ENCODE measurements at places on chromosomes 6 and 20.
A peak's percentile ranks its signal among the peaks of the same experiment; 100 is the strongest.

- DNase-seq, result no peak
These were observed 603.5 kb upstream of the CITED2 start for GRCh38 chr6:139977887-139978332.

- DNase-seq, result no peak
These were observed 94.7 kb upstream of the SLC2A12 start for GRCh38 chr6:134147034-134147533.

DNA sequence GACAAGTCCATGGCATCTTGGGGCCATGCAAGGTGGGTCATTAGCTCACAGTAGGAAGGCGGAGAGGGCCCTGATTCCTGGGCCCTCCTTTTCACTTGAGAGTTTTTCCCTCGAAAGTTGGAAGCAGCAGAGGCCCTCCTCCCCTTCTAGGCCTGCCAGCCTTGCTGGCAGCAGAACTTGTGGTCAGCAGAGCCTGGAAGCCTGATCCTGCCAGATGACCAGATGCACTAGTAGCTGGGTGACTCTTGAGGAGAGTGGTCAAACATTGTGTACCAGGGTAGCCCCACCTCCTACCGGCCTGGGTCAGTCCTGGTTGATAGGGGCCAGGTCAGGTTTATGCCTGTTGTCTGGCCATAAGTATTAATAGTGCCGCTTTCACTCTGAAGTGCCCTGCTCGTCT is 3.8 kb upstream of the HMGA1 start:
- no peak for DNase-seq

GRCh38 chr6:44508646-44509045 is 121.1 kb downstream of the CDC5L start:
- no peak for DNase-seq

DNA sequence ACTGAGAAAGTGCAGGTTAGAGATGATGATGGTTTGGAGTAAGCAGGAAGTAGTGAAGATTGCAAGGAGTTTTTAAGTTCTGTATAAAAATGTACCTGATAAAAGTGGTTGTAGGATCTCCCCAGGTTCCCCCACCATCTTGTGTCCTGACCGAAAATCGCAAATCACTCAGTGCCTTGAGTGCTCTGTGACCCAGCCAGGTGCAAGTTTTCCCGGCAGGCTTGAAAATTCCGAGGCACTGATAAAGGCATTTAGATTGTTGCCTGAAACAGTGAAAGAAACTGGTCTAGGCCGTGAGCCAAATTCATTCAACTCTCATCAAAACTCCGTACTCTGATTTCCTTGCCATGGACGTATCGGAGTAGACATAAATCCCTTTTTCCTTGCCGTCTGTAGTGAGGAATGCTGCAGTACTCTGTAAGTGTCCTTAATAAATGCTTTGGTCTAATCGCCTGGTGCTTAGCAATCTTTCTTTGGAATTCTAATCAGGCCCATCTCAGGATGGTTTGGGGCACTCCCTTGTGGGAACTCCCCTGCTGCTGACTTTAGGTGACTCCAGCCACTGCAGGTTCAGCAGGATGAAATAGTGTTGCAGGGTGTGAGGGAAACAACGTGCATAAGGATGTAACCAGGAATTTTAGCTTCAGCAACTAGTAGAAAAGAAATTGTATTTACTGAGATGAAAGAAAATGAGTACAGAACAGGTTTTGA is 1199.8 kb upstream of the MAP3K7 start:
- DNase-seq, result no peak

- no peak for DNase-seq
These were observed 20.7 kb upstream of the ENPP1 start for GRCh38 chr6:131787079-131787478.

- no peak for DNase-seq
These were observed 75.7 kb upstream of the SNX9 start for GRCh38 chr6:157747370-157747769.

DNA sequence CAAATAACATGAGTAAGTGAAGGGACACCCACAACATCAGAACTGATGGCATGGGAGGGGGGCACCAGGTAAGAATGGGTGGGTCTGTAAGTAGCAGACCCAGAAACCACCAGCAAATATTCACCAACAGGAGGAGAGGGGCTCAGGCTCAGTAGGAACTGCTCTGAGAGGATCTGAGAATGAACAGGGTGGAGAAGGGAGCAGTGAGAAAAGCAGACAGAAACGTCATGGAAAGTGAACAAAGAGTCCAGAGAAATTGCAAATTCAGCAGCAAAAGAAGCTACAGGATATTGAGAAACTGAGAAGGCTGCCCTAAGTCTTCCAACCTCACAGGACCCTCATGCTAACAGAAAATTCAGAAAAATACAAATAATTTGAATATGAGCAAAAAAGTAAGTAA is 121.3 kb downstream of the KIF16B start:
- DNase-seq, result no peak

DNA sequence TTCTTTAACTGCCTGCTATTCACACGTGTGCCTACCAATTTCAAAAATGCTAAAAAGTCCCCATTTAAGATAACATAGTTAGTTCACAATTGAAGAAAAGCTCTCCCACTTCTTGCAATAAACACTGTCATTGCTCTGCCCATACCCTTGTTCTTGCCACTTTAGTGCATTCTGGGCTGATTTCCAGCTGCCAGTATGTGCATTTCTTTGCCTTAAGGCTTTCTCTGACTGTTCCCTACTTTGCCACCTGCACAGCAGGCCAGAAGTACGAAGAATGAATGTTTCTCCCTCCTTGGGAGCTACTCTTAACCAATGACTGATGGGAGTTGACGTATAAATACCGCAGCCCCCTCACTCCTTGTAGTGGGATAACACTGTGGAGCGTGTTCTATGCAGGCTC is 16.0 kb upstream of the ATRN start:
- DNase-seq, result no peak

DNA sequence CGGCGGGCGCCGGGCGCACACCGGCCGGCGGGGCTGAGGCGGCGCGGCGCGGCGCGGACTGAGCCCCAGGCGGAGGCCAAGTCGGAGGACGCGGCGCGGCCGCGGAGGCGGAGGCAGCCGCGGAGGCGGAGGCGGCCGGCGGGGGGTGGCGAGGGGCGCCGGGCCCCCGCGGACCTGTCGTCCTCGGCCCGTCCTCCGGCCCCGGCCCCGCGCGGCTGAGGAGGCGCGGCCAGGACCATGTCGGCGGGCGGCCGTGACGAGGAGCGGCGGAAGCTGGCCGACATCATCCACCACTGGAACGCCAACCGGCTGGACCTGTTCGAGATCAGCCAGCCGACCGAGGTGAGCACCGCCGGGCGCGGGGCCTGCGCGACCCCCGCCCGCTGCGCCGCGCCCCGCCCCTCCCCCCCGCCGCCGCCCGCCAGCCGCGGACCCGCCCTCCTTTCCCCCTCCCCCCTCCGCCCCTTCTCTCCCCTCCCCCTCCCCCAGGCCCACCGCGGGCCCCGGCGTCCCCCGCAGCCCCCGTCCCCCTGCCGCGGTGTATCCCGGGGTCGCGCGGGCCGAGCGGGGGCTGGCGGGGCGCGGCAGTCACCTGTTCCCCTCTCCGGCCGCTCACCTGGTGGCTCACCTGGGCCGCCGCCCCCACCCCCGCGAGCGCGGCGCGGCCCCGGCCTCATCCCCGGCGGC is at the start of gene AFDN:
AFDN (plus strand) TSS at position 16 of the 687 bp plus-strand sequence; CDS start at position 238, 222 bp downstream.
- peak; percentile 77 for DNase-seq
